Tibial artery (tissue), 4 donors: ENCODE measurements at places on chromosomes 16 and 17.

GRCh38 chr16:57335366-57335765 is 23.2 kb upstream of the CCL22 start:
- no peaks in the 10 kb centered on the region for H3K4me1 ChIP-seq
- H3K27me3 ChIP-seq: no peaks in the 10 kb centered on the region
- no peak overlapping the region for H3K4me3 ChIP-seq
- H3K36me3 ChIP-seq: no peaks in the 10 kb centered on the region
- no peak overlapping the region for H3K27ac ChIP-seq

DNA sequence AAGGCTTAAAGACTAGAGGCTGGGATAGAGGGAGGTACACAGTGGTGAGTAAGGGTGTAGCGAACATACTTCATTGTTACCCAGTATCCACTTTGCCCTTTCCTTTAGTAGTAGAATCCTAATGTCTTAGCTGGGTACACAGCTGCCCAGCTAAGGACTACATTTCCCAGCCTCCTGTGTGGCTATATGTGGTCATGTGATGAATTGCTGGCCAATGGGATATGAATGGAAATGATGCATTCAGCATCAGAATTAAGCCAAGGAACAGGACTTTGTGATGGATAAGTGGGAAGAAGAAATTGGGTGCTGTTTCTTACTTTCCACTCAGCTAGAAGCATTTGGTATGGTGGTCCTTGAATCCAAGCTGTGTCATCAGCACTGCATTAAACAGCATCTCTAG is 55.9 kb downstream of the FOXL1 start:
- no peak overlapping the region for H3K27ac ChIP-seq
- no peaks in the 10 kb centered on the region for H3K36me3 ChIP-seq
- no peak for DNase-seq
- H3K4me1 ChIP-seq: no peaks in the 10 kb centered on the region

GRCh38 chr16:88962478-88963152 is 14.4 kb downstream of the CBFA2T3 start:
- no peaks in the 10 kb centered on the region for H3K36me3 ChIP-seq
- DNase-seq: no peak
- no peak overlapping the region for H3K27ac ChIP-seq
- no peak overlapping the region for H3K4me3 ChIP-seq

DNA sequence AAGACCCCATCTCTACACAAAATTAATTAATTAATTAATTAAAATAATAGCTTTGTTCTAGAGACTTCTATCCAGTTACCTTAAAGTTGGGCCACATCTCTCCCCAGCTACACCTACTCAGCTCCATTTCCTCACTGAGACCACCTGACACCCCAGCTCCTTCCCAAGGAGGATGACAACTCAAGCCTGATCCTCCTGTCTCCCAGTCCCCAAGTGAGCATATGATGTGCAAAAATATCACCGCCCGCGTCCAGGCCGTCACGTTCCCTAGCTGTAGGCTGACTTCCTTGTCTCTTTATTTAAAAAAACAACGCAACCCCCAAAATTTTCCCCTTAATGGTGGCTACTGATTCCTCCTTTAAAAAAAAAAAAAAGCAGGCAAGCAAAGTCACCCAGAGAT is 120.2 kb upstream of the RCVRN start:
- H3K27me3 ChIP-seq: peaks cover 2% of the 10 kb centered on the region
- peak; percentile 21 for DNase-seq
- H3K4me3 ChIP-seq: no peak overlapping the region
- no peak overlapping the region for H3K27ac ChIP-seq
- H3K36me3 ChIP-seq: no peaks in the 10 kb centered on the region

GRCh38 chr17:9009737-9010136 is 11.6 kb upstream of the NTN1 start:
- no peak overlapping the region for H3K27ac ChIP-seq
- H3K36me3 ChIP-seq: no peaks in the 10 kb centered on the region
- DNase-seq: no peak
- H3K27me3 ChIP-seq: no peaks in the 10 kb centered on the region
